NCI-H1930 (cell line): ENCODE measurements at places on chromosomes 6 and 20.

GRCh38 chr6:154815938-154816820 lies 83.0 kb downstream of the SCAF8 start:
- DNase-seq, result no peak

DNA sequence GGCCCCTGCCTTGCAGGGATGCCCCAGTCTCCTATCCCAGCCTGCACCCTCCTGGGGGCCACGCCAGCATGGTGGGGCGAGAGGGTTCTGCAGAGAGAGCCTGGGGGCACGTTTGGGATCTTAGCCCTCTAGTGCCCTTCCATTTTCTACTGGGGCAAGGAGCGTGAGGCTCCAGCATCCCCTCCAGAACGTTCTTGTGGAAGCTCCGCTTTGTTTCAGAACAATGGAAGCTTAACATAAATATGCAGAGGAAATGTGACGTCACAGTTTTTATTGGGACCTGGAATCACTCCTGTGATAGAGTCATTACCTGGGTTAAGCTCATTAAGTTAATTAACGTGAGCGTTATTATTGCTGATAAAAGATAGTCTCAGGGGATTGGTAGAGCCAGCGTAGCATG lies 19.6 kb downstream of the BHLHE23 start:
- DNase-seq, result no peak

GRCh38 chr6:101883505-101883904 lies 490.0 kb downstream of the GRIK2 start:
- no peak for DNase-seq

DNA sequence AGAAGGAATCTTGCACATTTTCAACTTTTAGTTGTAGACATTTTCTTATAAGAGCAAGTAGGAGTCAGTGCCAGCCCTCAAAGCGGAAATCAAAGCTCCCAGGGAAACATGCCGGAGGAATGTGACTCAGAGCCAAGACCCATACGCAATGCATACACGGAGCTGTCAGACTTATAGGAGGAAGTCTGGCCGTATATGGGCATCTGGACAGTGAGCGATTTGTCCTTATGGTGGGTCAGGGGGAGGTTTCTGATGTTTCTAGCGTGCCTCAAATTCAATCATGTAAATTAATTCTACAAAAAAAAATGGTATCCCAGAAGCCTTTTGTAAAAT lies 3.6 kb upstream of the CCN2 start:
- DNase-seq, result no peak

- DNase-seq, result no peak
Observed at GRCh38 chr6:33880104-33880678, 76.4 kb upstream of the MLN start.

DNA sequence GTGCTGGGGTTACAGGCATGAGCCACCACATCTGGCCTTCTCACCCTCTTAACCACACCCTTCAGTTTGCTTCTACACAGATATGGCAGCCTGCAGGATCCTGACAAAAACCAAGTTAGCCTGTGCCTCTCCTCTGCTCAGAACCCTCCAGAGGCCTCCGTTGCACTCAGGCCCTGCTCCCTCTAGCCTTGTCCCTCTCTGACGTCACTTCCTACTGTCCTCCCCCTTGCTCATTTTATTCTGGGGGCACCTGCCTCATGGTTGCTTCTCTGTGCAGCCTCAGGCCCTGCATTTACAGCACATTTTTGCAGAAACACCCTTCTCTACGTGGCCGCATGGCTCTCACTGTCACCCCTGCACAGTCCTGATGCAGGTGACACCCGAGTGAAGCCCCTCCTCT lies 105.6 kb downstream of the CDC5L start:
- DNase-seq, result no peak

DNA sequence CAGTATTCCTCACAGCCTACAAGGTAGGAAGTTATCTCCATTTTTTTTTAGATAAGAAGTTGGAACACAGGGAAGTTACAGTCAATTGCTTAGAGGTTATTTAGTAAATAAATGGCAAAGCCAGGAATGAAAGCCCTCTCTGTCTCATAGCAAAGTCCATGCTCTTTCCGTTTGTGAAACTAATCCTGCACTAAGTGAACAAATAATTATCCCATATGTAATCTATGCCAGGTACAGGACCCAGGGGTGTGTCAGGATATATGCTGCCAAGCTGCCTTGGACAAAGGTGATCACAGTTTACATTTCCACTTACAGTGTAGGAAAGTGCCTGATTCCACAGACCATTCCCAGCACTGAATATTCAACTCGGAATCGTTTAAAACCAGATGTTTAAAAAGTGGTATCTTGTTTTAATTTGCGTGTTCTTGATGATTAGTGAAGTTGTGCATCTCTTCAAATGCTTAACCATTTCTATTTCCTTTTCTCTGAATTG lies 13.6 kb upstream of the GMDS start:
- DNase-seq, result no peak
